Activated CD4-positive, alpha-beta T cell treated with anti-CD3 and anti-CD28 coated beads, Interleukin-2, amount 10 ng/mL, durations not matched to agents 7 days and 5 days (primary cell): ENCODE measurements at places on chromosomes 2 and 18. TPM values are rescaled to one million over a fixed set of nuclear protein-coding genes. Genes with fewer than 3 reads are reported as not detected.

GRCh38 chr2:99031481-99031880 is 95.5 kb upstream of the CRACDL start:
- DNase-seq: no peak

DNA sequence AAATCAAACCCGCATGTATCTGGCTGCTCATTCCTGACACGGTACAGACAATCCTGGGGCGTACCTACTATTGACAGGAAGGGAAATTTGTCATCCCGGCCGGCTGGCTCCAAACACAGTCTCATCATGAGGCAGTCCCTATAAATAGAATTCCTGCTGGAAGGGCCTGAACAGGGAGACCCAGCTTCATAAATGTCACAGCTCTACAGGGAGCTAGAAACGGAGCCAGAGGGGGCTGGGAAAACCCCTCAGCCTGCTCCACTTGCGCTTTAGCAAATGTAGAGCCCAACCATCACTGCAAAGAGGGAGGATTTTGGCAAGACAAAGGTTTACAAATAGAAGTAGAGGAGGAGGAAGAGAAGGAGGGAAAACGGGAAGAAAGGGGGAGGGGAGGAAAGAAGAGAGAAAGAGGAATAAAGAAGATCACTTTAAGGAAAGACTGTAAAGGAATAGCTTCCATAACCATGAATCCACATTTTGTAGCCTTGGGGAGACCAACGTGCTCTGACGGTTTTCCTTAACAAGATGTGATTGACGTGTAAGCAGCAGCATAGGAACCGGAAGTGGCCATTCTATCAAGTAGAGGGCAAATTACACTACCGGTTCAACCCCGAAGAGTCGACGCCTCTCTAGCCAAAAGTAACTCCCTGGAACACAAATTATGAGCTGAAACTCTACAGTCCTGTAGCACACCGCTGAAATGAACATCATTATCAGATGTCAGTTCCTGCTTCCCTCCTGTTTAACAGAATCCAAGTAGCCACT is 56.8 kb upstream of the TTN start:
- DNase-seq: no peak

The FEV gene
- total RNA-seq: not detected

The DNAH6 gene
- 1.00 TPM for total RNA-seq

The HOXD12 gene
- not detected for total RNA-seq

The NYAP2 gene
- not detected for total RNA-seq

The STON1 gene
- 1.9 TPM for total RNA-seq

GRCh38 chr2:44135771-44136170 is 32.9 kb upstream of the PPM1B start:
- DNase-seq: no peak

GRCh38 chr2:64899081-64899865 is 89.9 kb upstream of the SLC1A4 start:
- DNase-seq: no peak

DNA sequence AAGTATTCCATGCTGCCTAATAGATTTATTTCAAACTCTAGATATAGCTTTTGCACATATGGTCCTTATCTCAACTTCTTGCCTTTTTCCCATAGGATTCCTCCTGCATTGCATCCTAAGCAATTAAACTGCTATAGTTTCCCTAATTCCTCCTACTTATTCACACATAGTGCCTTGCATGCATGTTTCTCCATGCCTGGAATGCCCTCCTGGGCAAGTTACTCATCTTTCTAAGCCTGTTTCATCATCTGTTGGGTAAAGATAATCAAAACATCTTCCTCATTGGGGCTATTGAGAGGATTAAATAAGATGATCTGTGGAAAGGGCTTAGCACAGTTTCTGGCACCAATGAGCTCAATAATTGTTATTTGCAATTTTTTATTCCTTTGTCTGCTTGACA is 726.5 kb downstream of the SLC4A3 start:
- no peak for DNase-seq

The EGR4 gene
- total RNA-seq: not detected

DNA sequence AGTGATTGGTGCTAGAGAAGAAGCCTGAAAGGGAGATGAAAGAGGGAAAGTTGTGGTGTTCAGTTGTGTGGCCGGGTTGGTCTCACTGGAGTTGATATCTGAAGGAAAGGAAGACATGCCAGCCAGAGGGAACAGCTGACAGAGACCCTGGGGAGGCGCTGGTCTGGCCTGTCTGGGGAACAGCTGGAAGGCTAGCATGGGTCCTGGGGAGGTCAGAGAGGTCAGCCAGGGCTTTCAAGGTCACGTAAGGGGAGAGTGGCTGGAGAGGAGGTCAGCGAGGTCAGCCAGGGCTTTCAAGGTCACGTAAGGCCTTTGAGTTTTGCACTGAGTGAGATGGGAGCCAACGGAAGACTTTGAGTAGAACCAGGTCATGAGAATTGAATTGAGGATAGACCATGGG is 11.0 kb downstream of the DYSF start:
- no peak for DNase-seq

The FMNL2 gene
- 0.46 TPM for total RNA-seq

DNA sequence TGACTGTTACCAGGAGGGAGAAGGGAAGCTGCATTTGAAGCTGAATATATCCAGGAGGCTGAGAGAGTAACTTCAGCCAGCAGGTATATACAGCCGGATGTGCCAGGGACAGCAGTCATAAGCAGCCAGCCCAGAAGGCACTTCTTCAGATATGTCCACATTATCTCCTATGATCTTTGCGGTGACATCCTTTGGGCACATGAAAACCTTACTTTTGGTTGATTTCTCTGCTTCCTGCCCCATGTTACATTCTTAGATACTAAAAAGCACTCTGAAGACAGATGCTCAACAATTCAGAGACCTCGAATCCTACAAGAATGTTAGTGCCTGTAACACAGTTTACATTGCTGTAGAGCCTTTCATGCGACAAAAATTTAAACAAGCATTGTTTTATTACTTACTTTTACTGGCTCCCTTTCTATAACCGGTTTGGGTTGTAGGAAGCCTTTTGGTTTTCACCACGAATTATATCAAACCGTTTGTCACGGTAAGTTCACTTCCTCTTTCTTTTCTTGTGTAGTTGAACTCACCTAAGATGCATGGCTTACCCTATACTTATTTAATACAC is 50.3 kb upstream of the TLK1 start:
- DNase-seq: peak; percentile 69

DNA sequence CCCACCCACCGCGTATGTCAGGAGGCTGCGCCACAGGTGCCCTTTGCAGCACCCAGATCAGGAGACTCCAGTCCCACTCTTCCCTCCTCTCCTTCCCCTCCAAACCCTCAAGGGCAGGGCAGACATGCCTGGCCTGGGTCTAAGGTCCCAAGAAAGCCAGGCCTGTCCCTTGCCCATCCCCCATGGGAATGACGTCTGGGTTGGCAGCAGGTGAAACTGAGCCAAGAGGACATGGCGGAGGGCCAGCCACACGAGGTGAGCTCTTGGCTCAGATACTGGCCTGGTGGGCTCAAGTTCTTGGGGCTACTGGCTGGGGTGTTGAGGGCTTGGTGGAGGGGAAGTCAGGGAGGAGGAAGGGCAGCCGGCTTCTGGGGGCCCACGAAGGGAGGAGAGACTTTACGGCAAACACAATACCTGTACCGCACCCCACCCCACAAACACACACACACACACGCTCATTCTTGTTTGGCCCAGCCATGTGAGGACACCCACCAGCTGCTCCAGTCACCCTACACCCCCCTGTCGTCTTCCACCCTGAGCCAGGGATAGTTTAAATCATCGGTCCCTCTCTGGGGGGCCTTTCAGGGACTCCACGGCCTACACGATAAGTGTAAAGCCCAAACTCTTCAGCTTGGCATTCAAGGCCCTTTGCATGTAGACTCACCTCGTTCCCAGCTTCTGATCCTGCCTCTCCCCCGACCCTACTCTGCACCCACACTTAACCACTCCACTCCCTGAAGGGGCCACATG is 24.1 kb upstream of the TNS1 start:
- no peak for DNase-seq

DNA sequence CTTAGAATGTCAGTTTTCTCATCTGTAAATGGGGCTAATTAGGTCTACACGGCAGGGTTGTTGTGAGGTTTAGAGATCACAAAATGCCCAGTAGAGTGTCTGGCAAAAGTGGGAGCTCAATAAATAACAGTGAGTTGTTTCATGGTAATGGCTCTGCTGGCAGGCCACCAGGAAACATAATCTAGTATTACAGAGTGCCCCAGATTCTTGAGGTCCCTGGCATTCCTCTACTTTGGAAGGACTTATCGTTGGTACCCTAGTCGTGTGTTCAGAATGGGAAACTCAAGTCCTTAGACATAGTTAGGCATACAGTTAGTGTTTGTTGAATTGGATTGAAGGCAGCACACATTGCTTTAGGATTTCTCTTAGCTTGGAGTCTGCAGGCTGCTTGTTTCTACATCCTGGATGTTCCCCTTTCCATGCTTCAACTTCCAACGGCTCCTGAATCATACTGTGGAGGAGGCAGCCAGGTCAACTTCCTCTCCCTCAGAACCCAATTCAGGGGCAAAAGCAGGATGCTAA is 161.5 kb upstream of the FOSL2 start:
- DNase-seq: no peak

The SLC9A4 gene
- total RNA-seq: 0.10 TPM

DNA sequence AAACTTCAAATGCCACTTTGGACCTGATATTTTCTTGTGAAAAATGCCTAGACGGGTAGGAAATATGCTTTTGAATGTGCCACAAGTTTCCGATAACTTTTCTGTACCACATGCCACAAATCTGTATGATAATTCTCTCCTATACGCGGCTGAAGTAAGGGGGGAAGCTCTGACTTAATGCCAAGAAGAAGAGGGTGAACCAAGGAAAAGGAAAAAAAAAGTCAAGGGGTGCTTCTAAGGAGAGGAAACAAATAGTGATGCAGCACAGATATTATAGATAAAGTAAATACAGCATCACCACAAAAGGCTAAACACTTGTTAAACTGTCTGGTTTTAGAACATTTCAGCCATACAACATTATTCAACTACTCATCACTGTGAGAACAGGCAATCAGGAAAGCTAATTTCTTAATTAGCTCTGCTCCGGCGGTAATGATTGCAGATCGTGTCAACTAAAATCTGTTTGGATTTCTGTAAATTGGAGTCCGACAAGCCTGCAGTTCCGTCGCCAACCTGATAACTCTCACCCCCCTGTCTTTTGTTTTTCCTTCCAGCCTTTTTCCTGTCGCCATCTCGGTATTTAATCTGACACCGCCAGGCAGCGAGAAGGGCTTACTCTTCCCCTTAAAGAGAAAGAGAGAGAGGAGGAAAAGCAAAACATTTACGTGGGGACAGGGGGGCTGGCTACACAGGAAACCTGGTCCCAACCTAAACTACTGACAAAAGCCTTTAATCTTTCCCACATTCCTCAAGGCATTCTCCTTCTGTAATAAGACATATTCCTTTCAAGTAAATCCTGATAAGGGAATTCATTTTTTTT is 67.5 kb downstream of the ZEB2 start:
- no peak for DNase-seq

The GAREM2 gene
- 3.5 TPM for total RNA-seq

GRCh38 chr2:41736586-41736985 is 311.2 kb upstream of the PKDCC start:
- DNase-seq: no peak

DNA sequence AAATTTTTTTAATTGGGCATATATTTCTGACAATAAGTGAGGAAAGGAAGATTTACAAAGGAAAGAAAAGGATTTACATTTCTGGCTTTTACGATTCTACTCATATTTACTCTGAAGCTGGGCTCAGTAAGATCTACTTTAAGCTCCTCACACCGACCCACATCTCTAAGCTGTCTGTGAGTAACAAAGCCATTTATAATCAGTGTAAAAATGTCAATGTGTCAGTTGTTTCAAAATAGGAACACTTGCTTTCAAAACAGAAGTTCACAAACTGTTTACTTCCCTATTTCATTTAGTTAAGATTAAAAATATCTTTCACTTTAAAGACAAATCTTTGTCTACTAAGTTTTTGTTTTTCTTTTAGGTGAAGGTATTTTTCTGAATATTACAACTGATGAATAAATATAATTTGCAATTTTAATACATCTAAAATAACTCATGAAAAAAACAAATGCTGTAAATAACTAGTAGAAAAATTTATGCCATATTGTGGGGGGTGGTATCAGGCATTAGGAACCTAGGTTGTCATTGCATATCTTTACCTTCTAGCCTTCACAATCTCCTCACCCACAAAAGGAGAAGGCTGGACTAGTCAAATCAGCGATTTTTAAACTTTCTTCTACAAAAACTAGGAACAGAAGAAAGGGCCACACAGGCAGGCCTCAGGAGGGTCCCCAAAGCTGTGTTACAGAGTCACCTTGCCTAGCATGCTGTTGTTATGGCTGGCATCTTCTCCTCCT is 64.5 kb downstream of the TMEM131 start:
- no peak for DNase-seq

DNA sequence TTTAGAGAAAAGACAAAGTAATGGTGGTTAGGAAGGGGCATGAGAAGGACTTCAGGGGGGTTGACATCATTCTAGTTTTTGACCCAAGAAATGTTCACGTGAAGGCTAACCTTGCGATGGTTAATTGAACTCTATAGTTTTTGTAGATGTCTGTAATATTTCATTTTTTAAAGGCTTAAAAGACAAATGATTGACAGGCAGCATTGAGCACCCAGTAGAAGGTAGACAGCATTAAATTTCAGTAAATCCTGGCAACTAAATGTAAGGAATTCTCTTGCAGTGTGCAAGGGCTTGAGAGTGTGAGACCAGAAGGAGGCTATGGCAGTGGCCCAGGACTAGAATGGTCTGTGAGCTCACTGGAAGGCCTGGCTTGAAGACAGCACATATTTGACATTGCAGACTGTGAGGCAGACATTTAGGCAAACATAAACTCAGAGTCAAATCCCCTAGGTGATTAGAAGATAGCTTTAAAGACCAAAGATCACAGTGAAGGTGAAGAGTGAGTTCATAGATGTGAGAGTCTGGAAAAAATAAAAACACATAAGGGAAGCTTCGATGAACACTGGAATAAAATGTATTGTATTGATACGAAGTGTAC is 100.1 kb upstream of the MAP4K4 start:
- no peak for DNase-seq

DNA sequence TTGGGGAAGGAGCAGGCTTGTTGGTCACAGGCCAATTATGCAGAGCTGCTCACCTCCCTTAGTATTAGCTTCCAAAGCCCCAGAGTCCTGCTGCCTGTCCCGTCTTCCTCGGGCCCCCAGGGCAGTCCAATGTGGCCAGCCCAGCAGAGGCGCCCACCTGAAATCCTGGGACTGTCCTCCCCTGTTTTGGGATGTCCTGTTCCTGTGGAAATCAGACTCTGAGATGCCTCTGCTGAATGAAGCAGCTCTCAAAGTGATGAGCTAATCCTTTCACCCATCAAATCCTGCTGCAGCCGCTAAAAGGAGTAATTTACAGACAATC is 105.3 kb downstream of the CABLES1 start:
- DNase-seq: no peak
